ENCODE measurements at places on chromosomes 6 and 20.

- no peak for DNase-seq
These were observed 151.1 kb downstream of the TTLL2 start for GRCh38 chr6:167475947-167476346.

DNA sequence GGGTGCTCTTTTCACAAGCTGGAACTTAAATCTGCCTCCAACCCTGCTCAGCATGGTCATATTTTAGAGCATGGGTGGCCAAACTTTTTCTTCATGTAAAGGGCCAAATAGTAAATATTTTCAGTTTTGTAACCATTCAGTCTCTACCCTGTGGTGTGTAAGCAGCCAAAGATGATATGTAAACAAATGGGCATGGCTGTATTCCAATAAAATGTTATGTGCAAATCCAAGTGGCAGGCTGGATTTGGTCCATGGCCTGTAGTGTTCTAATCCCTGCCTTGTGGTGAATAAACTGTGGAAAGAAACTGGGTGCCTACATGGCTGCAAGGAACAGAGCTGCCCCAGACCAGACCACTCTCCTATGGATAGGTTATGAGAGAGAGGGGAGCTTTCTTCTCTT lies 32.7 kb downstream of the OGFRL1 start:
- DNase-seq: no peak

GRCh38 chr20:23966298-23966697 lies 22.3 kb downstream of the GGTLC1 start:
- DNase-seq: no peak

DNA sequence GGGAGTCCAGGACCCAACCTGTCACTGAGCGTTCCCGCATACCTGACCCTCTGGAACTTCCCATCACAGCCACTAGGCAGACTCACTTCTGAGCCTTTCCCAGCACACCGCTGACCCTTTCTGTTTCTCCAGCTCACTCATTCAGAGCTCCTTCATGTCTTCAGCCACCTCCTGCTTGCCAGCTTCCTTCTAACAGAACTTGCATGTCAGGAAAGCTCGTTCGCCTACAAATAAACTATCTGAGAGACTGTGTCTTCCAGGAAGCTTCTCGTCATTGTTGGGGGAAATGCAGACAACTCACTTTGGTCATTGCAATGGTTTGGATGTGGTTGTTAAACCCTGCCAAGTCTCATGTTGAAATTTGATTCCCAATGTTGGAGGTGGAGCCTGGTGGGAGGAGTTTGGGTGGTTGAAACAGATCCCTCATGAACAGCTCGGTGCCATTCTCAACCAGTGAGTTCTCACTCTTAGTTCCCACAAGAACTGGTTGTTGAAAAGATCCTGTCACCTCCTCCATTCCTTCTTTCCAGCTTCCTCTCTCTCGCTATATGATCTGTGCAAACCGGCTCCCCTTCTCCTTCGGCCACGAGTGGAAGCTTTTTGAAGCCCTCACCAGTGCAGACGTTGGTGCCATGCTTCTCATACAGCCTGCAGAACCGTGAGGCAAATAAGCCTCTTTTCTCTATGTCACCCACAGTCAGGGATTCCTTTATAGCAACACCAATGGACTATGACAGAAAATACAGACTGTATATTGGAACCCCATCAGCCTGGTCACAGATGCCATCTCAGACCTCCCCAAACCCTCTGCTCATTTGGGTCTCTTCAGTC lies 1.4 kb upstream of the MUC21 start:
- no peak for DNase-seq

- DNase-seq: no peak
These were observed 5.6 kb downstream of the EEF1A1 start for GRCh38 chr6:73515204-73515655.

- DNase-seq: no peak
These were observed 16.3 kb upstream of the REV3L start for GRCh38 chr6:111499269-111499793.

DNA sequence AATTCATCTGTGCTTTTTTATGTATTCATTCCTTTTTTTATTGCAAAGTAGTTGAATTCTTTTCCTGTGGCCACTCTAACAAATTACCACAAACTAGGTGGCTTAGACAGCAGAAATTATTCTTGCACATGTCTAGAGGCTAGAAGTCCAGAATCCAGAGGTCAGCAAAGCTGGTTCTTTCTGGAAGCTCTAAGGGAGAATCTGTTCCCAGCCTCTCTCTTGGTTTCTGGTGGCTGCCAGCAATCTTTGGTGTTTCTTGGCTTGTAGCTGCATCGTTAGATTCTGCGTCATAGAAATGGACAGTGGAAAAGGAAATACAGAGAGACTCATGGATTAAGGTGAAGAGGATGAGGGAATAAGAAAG lies 39.3 kb downstream of the GSTA2 start:
- no peak for DNase-seq

DNA sequence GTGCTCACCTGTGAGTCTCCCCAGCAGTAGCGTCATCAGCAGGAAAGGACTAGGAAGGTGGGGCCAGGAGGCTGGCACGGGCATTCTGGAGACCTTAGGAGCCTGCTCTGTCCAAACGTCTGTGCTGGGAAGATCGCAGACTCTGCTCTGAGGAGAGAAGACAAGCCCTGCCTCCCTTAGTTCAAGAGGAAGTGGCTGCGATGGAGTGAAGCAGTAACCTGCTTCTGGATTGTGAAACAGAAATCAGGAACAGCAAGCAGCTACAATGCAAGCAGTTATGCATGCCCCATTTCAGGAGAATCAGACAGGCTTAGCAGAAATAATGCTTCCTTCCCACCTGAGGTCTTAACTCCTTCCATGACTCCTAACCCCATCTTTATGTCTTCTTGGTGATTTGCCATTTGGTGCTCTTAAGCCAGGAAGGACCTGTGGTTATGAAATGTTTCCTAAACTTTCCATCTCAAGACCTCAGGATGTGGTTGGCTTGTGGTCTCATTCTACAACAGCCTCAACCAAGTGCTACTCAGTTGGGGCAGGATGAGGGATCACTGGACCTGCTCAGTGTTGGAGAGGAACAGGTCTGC lies at the start of gene SIRPB1:
Gene SIRPB1, minus strand, starts transcription at position 149 of the 584 bp plus-strand sequence. Its CDS starts 65 bp downstream, at position 84.
- no peak for DNase-seq

DNA sequence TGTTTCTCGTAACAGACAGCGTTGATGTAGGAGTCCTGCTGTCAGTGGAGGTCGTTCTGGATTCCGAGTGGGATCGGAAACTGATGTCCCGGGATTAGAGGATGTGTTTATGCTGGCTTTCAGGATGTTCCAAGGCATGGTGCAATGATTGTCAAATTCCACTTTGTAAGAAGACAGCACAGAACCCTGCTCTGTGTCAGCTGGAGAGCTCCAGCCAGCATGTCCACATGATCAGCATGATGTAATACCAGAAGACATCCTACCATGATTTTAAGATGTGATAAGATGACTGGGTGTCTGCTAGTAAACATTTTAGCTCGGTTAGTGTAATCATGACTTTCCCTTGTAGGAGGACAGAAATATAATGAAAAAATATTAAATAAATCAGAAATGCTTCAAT lies 20.3 kb downstream of the ENPP1 start:
- DNase-seq: no peak

GRCh38 chr20:41009946-41010345 lies 18.7 kb upstream of the TOP1 start:
- DNase-seq: no peak

DNA sequence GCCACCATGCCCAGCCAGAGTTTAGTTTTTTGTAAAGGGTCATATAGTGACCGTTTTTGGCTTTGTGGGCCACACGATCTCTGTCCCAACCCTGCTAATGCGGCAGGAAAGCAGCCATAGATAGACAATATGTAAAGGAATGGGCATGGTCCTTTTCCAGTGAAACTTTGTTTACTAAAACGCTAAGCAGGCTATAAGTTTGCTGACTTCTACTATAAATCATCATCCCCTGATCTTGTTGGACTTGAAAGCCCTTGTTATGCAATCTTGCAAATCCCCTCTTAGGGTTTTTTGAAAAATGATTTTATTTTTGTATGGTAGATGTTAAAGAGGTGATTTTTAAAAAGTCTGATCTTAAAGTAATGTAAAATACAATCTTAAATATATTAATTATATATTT lies 63.6 kb downstream of the CBFA2T2 start:
- no peak for DNase-seq

DNA sequence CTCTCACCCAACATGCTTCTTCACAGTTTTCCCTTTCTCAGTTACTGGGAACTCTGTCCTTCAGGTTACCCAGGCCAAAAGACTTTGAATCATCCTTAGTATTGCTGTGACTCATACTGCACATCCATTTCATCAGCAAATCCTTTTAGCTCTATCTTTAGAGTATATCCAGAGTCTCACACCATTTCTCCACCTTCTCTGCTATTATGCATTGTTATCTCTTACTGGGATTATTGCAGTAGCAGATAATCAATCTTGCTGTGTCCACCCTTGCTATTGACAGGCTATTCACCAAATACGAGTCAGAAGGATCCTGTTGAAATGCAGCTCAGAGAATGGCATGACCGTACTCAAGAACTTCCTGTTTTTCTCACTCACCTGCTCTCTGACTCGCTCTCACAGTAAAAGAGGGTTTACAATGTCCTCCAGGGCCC lies 57.3 kb downstream of the BCKDHB start:
- DNase-seq: no peak

GRCh38 chr20:59324521-59325141 lies 24.2 kb downstream of the EDN3 start:
- DNase-seq: no peak

DNA sequence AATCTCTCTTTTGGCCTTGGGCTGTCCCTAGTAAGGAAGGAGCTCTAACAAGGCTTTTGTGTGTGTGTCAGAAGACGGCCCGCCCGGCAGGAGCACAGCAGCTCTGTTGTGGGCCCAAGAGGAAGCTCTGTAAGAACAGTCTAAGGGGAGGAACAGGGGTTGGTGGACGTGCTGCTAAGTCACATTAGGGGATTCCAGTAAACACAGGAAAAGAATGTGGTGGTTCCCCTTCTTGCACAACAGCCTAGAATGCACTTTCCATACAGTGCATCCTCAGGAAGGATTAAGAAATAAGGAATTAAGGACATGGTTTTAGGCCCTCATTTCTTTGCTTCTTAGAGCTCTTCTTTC lies 114.5 kb downstream of the RNF144B start:
- DNase-seq: no peak

DNA sequence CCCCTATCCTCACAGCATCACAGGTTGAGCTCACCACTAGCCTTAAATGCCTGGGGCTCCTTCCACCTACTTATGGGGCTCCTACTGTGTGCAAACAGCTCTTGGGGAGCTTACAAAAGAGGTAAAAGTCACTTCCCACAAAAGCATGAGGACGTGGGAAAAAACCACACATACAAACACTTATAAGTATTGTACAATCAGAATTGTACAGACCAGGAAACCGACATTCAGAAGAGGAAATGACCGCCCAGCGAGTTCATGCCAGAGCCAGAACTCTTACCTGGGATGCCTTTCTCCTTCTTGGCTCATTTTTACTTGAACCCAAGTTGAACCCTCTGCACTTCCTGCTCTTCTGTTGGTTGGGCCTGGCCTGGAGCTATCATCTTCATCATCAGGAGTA lies 6.3 kb upstream of the PPP1R16B start:
- DNase-seq: no peak

DNA sequence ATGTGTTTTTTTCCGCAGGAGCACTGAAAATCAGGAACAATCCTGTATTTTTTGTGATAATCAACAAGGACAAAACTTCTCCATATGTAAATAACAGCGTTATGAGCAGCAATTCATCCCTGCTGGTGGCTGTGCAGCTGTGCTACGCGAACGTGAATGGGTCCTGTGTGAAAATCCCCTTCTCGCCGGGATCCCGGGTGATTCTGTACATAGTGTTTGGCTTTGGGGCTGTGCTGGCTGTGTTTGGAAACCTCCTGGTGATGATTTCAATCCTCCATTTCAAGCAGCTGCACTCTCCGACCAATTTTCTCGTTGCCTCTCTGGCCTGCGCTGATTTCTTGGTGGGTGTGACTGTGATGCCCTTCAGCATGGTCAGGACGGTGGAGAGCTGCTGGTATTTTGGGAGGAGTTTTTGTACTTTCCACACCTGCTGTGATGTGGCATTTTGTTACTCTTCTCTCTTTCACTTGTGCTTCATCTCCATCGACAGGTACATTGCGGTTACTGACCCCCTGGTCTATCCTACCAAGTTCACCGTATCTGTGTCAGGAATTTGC lies at the start of gene TAAR6:
Gene TAAR6, plus strand, starts transcription at position 102 of the 557 bp plus-strand sequence. Its CDS starts 0 bp downstream, at position 102.
- DNase-seq: no peak

DNA sequence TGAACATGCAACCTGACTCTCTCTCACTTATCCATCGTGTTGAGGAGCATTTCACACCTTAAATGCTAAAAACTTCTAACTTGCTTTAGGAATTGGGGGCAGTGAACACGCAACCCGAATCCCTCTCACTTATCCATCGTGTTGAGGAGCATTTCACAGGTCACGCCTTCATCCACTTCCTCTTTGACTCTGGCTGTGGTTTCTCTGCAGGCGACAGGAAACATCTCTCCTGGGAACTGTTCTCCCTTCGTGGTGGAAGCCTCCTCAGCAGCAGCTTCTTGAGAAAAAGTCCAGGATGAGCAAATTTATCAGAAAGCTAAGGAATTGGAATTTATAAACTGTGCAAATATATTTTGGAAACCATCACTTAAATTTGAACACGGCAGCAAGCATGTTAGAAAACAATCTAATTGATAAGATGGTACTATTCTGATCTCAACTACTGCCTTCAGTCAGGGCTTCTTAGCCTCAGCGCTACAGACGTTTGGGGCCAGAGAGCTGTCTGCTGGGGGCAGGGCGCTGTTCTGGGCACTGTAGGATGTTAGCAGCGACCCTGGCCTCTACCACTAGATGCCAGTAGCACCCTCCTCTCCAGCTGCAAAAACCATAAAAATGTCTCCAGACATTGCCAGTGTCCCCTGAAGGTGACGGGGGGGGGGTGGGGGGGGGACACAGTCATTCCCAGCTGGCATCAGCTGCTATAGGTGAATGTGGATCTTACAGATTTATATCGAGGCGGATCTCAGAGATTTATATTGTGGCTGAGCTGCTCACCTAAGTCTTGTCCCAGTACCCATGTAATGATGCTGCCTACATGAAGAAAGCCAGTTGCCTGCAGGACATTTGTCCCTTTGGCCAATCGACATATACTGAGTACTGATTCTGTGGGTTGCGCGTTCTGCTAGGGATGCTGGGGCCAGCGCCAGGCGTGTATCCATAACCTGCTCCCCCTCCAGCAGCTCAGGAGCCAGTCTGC lies 26.2 kb downstream of the CTCFL start:
- DNase-seq: no peak

DNA sequence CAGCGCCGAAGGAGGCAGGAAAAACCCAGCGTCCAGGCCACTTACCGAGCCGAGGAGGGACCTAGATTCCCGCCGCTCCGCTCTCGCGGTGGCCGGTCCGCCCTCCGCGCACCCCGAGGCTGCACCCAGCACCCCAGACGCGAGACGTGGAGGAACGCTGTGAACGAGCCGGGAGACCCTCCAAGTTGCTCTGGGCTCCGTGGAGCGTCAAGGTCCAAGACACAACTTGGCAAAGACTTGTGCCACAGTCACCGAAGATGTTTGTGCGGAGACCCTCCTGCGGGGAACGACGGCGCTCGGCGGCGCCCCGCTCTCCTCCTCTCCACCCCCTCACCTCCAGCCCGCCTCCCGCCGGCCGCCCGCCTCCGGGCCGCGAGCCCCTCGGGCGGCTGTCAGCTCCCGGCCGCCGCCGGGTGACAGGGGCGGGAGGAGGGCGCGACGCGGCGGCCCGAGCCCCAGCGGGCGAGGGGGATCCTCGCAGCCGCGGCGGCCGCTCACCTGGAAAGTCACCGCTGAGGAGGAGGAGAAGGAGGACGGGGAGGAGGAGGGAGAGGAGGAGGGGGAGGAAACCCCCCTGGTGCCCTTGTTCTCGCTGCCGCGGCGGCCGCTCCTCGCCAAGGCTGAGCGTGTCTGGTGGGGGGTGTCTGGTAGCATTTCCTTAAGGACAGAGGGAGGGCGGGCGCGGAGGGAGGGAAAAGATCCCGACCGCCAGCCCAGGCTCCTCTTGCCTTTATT lies 637 bp upstream of the HIVEP2 start:
- peak; percentile 65 for DNase-seq

GRCh38 chr6:109498052-109498451 lies 15.0 kb upstream of the ZBTB24 start:
- DNase-seq: no peak
